Stimulated activated effector memory CD8-positive, alpha-beta T cell treated with anti-CD3 and anti-CD28 coated beads, Interleukin-12 subunit alpha, Interleukin-12 subunit beta, amount 100 ng/mL, for 72 hours (primary cell): ENCODE measurements at places on chromosomes 12 and 14.

DNA sequence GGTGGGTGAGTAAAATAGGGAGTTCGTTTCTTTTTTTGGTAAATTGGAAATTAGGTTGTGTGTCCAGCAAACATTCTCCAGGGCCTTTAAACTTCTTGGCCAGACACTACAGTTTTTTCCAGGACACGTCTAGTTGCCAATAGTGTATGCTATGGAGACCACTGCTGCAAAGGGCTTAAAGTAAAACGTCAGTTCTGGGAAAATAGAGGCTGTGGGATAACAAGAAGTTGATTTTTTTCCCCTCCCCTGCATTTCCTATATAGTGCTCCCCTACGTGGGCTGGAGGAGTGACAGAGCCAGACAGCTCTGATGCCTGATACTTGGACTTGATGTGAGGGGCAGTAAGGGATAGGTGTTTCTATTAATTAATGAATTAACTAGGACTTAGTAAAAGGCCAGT lies 2.4 kb downstream of the ACVR1B start:
- DNase-seq: no peak

GRCh38 chr14:28784096-28785048 lies 17.8 kb downstream of the FOXG1 start:
- DNase-seq: no peak

DNA sequence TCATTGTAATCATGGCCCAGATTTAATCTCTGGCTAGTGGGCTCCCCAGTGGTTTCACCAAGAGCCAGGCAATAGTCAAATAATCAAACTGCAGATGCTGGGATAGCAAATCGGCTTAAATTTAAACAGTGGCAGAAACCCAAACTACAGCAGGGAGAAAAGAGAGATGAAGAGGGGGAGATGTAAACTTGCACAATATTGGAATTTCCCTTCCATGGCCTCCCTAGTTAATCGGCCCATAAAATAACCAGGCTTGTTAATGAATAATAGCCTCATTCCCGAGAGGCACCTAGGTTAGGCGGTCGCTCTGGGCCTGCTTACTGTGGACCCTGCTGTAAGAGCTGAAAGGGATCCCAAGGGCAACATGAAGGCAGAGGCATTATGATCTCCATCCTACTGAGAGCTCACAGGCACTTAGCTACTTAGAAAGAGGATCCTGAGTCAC lies 116.2 kb downstream of the NUAK1 start:
- DNase-seq: no peak

GRCh38 chr12:131803961-131804521 lies 24.2 kb upstream of the MMP17 start:
- no peak for DNase-seq

GRCh38 chr14:44505588-44505987 lies 1.5 kb downstream of the FSCB start:
- no peak for DNase-seq

DNA sequence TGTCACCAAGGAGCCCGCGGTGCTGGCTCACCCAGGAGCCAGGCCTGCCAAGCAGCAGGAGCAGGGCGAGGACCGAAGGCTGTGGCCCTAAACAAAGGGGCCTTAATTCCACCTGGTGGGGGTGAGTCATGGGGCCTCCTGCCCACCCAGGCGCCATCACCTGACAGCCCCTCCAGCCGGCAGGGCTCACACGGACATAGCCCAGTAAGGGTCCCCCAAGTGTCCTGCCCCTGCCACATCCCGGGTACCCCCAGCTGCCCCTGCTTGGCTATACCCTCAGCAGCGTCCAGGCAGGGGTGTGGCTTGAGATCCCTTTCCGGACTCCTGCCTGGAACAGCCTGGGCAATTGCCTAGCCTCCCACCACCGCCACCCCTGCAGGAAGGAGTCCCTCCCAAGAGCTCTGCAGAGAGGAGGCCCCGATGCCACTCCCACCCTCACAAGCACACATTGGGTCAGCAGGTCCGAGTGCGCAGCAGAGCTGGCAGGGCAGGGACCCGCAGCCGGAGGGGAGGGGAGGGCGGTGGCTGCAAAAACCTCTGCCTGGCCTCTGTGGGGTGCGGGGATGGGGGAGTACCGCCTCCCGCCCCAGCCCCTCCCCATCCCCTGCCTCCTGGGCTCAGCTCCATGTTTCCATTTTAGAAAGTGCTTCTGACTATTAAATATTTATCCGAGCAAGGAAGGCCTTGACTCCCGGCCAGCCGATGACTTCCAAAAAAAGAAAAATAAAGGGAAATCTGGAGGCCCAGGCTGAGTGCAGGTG lies 4.6 kb downstream of the AHNAK2 start:
- DNase-seq: no peak

GRCh38 chr12:111034083-111034885 lies 113.9 kb upstream of the MYL2 start:
- peak; percentile 51 for DNase-seq
